Activated CD4-positive, alpha-beta T cell treated with anti-CD3 and anti-CD28 coated beads, Interleukin-2, amount 10 ng/mL, durations not matched to agents 7 days and 5 days (primary cell): ENCODE measurements at places on chromosomes 4 and X. TPM values are rescaled to one million over a fixed set of nuclear protein-coding genes. Genes with fewer than 3 reads are reported as not detected.

Gene CT45A1
- not detected for total RNA-seq

Gene CSAG3
- total RNA-seq, result 0.62 TPM

- H3K27ac ChIP-seq, result no peak overlapping the region
- no peak for DNase-seq
- H3K36me3 ChIP-seq, result no peaks in the 10 kb centered on the region
- no peaks in the 10 kb centered on the region for H3K4me1 ChIP-seq
Measured at GRCh38 chr4:146545102-146545501, 23.4 kb upstream of the SLC10A7 start.

Gene SERPINA7
- total RNA-seq, result not detected
